ENCODE measurements at places on chromosomes 7 and 10.

DNA sequence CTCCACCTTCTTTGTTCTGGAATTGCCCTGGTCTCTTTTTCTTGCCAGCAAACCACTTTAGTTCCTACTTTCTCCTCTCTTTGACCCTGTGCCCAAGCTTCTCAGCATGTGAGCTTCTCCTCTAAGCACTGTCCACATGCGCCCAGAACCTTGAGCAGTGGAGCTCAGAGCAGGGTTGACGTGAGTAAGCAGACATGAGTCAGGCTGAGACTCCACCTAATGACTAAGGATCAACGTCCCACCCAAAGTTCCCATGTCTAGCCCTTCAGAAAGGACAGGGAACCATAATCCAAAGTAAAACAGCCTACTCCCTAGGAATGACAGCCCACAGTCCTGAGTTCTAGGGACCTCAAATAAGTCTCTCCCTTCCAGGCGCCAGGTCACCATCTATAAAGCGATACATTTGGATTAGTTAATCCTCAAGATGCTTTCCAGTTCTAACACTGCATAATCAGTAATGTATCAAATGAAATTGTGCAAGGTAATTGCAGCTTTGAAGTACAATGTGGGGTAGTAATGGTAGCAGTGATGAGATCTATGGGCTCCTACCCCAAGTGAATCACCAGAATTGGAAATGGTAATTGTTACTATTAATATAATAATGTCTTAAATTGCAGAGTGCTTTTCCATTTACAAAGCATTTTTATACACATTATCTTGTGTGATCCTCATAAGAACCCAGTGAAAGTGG lies 44.5 kb downstream of the KCNMA1 start:
- DNase-seq, result peak; percentile 77

GRCh38 chr7:29563590-29564495 lies at the start of gene PRR15:
PRR15 (plus strand) TSS chr7:29563835; CDS start chr7:29566330, 2,495 bp downstream.
- DNase-seq, result no peak

- DNase-seq, result no peak
Observed at GRCh38 chr7:116836048-116836447, 26.3 kb upstream of the CAPZA2 start.

- DNase-seq, result no peak
Observed at GRCh38 chr7:106778656-106779250, 86.3 kb upstream of the PIK3CG start.

GRCh38 chr10:44934416-44935200 lies 23.5 kb downstream of the TMEM72 start:
- no peak for DNase-seq

- no peak for DNase-seq
Observed at GRCh38 chr10:6891924-6892323, 311.8 kb upstream of the PRKCQ start.

- no peak for DNase-seq
Observed at GRCh38 chr7:90568213-90568612, 27.9 kb upstream of the CDK14 start.

GRCh38 chr10:59678884-59679301 lies 30.8 kb downstream of the SLC16A9 start:
- DNase-seq, result no peak

DNA sequence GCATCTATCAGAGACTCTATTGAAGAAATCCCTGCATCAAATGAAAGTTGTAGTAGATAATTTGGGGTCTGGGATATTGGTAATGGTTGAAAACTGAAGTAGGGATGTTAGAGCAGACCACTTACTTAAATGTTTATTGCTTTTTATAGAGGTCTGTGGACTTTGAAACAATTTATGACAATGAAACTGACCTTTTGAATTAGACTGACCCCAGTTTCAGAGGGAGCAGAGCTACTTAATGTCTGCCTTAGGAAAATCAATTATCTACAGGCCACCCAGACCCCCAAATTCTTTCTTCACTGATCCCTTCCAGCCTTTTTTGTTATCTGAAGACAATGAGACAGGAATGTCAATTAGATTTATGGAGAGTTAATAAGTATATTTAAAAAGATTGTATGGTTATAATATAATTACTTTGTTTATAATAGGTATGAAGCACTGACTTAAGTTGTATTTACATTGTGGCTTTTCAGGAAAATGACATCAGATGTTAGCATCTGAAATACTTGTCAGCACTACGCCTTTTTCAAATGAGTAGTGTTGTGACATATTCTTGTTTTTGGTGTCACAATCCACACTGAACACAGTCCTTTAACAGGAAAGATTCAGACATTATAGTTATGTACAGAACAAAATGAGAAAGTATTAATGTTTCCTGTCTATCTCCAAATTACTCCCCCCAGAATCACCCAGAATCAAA lies 13.9 kb downstream of the MGAM2 start:
- DNase-seq, result no peak

DNA sequence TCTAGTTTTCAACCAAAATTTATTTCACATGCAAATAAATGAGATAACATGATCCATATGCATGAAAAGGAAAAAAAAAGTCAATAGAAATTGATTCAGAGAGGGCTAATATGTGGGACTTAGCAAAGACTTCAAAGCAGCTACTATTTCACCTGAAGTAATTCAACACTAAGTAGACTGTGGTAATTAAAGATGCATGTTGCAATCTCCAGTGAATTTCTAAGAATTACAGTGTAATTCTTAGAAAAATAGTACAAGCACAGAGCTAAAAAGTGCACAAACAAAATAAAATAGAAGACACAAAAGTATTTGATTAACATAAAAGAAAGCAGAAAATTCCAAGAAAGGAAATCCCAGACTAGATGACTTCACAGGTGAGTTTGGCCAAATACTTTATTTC lies 25.7 kb downstream of the GPR22 start:
- DNase-seq, result no peak

DNA sequence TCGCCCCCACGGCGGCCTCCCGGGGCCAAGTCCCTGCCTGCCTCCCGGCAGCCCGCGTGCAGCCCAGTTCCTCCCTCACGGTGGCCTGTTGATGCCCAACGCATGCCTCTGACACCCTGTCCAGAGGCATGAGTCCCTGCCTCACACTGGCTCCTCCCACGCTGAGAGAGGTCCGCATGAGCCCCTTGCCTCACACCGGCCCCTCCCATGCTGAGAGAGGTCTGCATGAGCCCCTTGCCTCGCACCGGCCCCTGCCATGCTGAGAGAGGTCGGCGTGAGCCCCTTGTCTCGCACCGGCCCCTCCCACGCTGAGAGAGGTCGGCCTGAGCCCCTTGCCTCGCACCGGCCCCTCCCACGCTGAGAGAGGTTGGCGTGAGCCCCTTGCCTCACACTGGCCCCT lies 59.9 kb downstream of the CCDC201 start:
- DNase-seq, result no peak

- no peak for DNase-seq
Observed at GRCh38 chr10:55653531-55653930, 707.5 kb downstream of the ZWINT start.

GRCh38 chr10:75335983-75336382 lies 65.6 kb downstream of the ZNF503 start:
- no peak for DNase-seq

DNA sequence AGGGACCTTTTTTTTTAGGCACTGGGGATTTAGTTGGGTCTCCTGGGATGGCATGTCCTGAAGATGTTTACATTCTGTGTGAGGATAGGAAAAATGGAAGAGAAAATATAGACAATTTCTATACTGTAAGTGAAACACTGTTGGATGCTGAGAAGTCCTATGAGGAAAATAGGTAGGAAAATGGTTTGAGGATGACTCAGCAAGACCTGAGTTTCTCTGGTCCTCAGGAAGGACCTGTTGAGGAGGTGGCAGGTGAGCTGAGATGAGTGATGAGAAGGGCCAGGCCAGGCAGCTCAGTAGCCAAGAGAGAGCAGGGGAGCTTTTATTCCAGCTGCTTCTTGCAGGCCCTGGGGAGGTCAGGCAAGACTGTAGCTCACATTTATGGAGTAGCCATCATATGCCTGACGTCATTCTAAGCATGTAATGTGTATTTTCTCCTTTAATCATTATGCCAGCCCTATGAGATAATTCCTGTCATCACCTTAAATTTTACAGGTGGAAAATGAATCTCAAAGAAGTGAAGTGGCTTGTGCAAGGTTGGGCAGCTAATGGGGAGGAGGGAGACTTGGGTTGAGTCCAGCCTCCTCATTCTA lies 19.1 kb upstream of the LRRC18 start:
- no peak for DNase-seq

GRCh38 chr10:103562383-103562782 lies 68.9 kb downstream of the NEURL1 start:
- no peak for DNase-seq

GRCh38 chr10:78991187-78991586 lies 77.6 kb upstream of the ZMIZ1 start:
- DNase-seq, result no peak

DNA sequence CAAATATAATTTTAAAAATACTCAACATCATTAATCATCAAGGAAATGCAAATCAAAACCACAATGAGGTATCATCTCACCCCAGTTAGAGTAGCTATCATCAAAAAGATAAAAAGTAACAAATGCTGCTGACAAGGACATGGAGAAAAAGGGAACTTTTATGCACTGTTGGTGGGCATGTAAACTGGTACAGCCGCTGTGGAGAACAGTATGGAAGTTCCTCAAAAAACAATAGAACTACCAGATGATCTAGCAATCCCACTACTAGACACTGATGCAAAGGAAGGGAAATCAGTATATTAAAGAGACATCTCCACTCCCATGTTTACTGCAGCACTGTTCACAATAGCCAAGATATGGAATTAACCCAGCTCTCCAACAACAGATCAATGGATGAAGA lies 384.5 kb downstream of the PLXDC2 start:
- no peak for DNase-seq

DNA sequence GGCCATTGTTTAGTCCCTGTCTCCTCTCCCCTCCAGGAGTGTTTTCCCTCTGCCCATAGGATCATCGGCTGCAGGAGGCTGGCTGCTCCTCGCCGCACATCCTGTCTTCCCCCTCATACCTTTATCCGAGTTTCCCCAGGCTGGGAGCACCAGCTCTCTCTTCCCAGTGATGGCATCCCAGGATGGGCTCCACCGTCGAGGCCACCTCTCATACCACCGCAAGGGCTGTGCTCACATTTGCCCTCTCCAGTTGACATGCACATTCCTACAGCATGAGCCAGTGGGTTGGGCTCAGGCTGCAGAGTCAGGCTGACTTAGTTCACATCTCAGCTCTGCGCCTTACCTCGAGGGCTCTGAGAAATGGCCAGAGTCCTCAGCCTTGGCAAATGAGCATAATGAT lies 12.1 kb downstream of the HKDC1 start:
- peak; percentile 52 for DNase-seq

DNA sequence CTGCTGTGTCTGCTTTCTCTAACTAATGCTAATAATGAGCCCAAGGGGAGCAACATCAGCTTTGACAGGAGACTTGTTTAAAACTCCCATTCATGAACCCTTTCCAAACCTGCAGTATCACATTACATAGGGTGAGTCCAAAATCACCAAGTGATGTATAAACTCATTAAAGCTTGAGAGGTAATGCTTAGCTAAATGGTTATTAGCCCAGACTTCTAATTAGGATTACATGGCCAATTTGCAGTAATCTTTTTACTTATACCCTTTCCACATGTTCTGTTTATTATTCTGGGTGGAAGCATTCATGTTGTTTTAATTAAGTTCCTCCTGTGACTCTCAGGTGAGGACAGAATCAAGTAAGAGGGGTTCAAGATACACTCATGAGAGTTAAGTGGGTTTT lies 17.5 kb downstream of the ZNF138 start:
- no peak for DNase-seq

- no peak for DNase-seq
Observed at GRCh38 chr10:127921075-127921752, 14.3 kb downstream of the PTPRE start.

DNA sequence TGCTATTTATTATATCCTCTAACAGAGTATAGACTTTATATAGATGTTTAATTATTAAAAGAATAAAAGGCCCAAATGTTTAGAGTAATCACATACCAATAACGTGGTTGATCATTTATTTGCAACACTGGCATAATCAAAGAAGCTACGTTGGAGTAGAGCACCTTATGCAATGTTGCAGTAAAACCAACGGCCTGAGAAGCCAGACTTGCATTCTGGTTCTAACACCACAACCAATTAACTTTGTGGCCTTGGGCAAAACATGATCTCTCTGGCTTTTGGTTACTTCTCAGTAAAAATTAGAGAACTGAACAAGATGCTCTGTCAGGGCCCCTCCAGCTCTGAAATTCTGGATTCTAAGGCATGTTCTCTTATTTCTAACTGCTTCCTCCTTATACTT lies 476.2 kb downstream of the GRM8 start:
- no peak for DNase-seq

- DNase-seq, result no peak
Observed at GRCh38 chr7:139855498-139856270, 26.6 kb downstream of the TBXAS1 start.

GRCh38 chr7:44060091-44060947 lies 5.0 kb downstream of the PGAM2 start:
- no peak for DNase-seq

DNA sequence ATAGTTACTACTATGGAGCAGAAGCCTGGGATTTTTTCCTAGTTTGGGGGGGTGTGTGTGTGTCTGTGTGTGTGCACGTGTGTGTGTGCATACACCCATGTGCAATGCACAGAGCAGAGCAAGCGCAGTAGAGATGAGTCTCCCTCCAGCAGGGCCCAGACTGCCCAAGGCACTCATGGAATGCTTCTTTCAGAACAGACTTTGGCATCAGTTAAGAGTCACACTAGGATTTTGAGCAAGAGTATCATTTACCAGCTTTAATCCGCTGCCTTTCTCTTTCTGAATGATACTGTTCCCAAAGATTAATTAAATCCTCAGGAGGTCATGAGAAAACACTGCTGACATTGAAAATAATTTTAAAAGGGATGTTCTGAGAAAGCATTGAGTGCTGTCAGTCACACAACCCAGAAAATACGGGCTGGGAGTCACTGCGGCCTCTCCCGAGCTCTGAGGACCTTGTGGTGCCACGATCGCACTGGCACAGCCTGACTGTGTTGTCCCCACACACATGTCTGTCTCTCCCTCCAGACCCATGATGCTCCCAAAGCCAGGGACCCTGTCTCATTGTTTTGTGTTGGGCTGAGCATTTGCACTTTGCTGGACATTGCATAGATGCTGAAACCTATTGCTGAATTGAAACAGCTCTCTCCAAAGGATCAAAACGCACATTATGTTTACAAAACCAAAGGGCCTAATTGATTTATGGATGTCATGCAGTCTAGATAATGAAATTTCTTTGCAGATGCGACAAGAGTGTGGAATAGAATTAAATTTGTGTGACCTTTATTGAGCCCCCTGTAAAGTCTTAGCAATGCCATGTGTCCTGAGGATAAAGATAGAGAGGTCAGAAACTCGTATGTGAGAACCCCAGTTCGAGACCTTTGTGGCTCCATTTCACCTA lies 54.7 kb upstream of the FIGNL1 start:
- no peak for DNase-seq

- DNase-seq, result no peak
Observed at GRCh38 chr10:64134676-64135075, 613.5 kb downstream of the REEP3 start.

DNA sequence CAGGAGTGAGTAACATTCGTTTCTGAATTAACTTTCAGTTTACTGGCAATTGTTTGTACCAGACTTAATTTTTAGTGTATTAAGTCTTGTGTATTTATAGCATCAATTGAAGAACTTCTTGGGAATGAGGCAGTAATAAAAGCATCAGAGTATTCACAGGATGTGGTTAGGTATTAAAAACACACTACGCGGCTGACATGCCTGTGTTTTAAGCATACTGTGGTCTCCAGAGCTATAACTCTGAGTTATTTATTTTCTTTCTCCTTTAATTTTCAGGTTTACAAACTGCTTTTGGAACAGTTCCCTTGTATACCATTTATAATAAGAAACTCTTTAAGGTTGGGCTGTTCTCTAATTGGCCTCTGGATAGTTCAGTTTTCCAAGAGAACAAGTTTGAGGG lies 626.1 kb upstream of the NRG3 start:
- no peak for DNase-seq
